ENCODE measurements at places on chromosomes 2 and 18.
A peak's percentile ranks its signal among the peaks of the same experiment; 100 is the strongest.

GRCh38 chr2:173989884-173990215 is 24.7 kb upstream of the SP3 start:
- no peak for DNase-seq

- no peak for DNase-seq
Observed at GRCh38 chr2:188079196-188079595, 212.5 kb upstream of the GULP1 start.

DNA sequence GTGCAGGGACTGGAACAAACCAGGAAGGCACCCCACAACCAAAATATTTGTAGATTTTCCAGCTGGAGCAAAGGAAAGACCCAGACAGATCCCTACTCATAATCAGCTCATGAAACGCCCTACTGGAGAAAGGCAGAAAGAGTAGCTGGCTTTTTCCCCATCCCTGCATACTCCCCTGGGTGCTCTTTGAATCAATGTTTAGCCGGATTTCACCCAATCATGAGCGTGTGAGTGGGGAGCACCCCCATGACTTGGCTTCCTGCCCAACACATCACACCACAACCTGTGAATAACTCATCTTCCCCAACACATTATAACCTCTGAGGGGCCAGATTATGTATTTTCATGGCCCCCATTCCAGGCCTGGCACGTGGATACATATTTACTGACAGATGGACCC is 35.1 kb upstream of the SLC14A1 start:
- DNase-seq, result no peak

- DNase-seq, result no peak
Observed at GRCh38 chr2:113992090-113992489, 102.2 kb downstream of the ACTR3 start.

DNA sequence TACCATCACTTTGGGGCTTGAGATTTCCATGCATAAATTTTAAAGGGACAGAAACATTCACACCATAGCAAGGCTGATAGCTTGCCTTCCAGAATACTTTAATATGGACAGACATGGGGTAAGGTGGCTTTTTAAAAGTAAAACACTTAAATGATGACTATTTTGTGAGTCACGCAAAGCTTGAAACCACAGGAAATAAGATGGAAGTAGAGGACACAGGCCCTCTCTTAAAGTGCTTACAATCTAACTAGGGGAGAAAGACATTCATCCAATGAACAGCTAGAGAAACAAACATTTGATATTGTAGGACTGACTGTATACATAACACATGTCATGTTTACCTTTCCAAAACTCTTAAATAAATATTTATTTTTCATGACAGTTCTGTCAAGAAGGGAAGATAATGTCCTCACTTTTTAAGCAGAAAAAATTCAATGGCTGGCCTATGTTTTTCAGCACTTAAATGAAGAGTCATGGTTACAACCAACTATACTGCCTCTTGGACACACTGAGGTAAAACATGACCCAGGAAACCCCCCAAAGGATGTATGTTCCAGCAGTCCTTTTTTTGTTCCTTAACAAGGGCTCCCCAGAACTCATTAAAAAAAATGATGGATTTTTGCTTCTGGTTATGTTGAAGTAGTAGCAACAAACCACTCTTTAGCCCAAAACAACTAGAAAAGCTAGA is 120.0 kb upstream of the RBMS1 start:
- DNase-seq, result peak; percentile 34

DNA sequence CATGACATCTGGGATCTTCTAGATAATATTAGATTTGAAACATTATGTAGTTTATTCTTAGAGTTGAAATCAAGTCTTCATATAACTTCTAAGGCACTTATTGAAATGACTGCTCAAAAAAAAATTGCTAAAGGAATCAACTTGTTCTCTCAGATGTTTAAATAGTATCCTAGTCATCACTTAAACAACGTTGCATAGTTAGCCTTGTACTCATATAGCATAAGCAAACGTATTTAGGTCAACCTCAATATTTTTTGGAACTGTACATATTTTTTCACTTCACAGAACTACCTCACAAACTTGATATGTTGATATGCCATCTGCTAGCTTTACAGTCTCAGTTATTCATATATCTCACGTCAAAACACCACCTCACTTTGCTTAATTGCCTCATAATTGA is 47.1 kb upstream of the CREB1 start:
- no peak for DNase-seq

GRCh38 chr2:50863856-50864255 is 168.1 kb downstream of the NRXN1 start:
- no peak for DNase-seq

- no peak for DNase-seq
Observed at GRCh38 chr2:25590921-25591505, 82.4 kb downstream of the DTNB start.

DNA sequence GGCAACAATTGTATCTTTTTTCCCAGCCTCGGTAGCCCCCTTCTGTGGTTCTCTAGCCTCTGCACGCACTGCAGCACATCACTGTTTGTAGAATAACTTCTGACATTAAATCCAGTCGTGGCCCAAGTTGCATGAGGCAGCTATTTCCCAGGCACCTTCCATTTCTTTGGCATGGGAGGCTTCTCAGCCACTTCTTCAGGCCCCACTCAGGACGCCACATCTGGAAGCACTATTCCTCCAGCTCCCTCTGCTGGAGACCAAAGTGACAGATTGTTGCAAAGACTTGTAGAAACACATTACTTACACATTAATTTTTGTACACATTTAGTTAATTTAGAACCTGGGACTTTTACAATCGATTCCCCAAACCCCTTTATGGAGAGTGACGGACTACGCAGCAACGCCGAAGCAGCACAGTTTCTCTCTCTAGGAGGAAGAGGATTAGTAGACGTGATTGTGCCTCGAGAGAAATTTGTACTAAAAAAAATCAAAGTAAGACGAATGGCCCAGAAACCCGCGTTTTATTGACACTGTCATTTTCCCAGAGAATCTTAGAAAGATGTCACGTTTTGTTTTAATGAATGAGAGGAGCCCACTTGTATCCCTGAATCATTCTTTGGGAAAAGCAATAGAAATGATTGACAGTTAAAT is 57.8 kb upstream of the RGPD5 start:
- peak; percentile 73 for DNase-seq

DNA sequence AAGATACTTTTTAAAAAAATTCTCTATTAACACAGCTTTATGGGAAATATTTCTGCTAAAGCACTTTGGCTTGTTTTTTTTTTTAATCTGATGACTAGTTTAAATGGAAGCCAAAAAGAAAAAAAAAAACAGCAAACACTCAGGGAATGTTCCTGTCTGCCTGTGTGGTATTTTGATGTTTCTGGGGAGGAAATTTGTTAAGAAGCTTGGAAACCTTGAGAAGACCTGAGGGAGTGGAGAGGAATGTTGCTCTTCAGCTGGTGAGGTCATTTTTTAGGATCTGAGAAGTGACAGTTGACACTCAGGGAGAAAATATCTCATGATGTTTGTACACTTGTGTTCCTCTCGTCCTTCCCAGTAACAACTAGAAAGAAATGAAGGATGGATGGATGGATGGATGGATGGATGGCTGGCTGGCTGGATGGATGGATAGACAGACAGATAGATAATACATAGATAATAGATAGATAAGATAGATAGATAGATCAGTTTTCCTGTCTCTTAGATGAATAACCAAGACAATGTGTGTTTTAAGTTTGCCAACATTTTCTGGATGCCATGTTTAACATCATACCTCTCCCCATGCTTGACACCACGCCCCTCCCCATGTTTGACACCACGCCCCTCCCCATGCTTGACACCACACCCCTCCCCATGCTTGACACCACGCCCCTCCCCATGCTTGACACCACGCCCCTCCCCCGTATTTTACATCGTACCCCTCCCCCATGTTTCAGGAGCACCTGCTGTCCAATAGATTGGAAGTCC is 84.8 kb downstream of the CTIF start:
- DNase-seq, result peak; percentile 15

DNA sequence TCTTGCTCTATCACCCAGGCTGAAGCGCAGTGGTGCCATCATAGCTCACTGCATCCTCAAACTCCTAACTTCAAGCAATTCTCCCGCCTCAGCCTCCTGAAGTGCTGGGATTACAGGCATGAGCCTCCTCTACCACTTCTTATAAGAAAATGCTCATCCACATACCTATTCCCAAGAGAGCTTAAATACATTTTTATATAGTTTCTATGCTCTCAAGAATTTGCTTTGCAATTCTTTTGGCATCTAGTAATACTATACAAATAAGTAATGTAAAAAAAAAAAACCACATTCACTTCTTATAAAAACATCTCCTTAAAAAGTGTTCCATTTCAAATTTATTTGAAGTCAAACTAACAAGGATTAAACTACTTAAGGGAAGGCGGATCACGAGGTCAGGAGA is 197.3 kb downstream of the DNAH7 start:
- no peak for DNase-seq

GRCh38 chr2:37856101-37856751 is 68.9 kb upstream of the RMDN2 start:
- DNase-seq, result no peak

GRCh38 chr2:236915186-236915585 is 170.5 kb upstream of the COPS8 start:
- no peak for DNase-seq

DNA sequence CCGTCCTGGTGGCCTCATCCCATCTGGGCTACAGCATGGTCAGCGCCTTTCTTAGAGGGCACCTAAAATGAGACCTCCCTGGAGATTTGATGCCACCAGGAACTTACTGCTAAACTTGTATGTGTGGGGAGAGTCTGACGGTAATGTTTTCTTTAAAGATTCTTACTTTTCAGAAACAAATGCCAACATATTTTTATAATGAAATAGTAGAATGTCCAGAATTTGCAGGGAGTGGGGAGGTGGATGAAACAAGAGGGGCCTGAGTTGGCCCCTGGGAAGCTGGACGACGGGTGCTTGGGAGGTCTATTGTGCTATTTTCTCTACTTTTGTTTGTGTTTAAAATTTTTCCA is 118.8 kb upstream of the CTDP1 start:
- DNase-seq, result no peak

DNA sequence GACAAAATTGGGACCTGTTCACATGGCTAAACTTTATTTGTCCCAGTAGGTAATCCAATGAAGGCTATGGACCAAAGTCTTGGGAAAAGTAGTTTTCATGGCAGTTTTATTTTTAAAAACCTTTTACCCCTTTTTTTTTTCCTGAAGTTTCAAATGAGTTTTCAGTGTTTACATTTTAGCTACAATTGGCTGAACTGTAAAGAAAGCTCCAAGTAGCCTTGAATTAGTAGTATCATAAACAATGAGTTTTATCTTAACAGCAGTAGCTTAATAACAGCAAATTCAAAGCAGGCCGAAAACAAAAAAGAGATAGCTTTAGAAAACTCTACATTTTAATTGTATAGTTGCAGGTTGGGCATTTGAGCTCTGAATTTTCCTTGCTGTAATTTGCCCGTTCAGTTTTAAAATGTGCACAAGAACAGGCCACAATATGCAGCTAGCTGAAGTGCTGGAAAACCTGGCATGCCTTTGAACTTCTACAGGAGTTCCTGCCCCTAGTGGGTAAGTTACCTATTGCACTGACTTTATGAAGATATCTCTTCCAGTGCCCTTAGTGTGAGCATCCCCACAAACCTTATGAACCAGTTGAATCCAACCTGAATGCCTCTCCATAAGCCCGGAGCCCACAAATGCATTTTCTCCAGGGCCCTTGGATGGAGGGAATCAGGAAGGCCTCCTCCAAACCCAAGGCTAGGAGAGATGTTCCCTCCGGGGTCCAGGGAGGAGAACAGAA is 106.7 kb downstream of the XRCC5 start:
- DNase-seq, result no peak

- no peak for DNase-seq
Observed at GRCh38 chr18:4450065-4450658, 4.9 kb downstream of the DLGAP1 start.

DNA sequence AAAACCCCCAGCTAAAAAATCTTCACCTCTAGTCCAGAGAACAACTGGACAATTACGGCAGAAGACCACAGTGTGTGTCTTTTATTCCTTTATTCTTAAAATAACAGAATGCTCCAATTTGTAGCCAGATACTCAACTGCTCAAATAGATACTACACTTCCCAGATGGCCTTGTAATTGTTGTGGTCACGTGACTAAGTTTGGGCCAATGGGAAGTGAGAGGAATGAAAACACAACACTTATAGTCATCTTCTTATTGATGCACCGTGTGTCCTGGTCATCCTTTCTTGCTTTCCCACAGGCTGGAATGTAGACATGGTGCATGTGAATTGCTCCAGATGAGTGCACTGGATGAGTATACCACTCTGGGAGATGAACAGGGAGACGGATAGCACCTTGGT is 145.1 kb downstream of the CDC42EP3 start:
- no peak for DNase-seq

GRCh38 chr2:181790716-181791649 is 100.5 kb upstream of the ITPRID2 start:
- peak; percentile 99 for DNase-seq

Data from endothelial cell of umbilical vein (primary cell).